T-helper 9 cell (primary cell): ENCODE measurements at places on chromosomes 2 and 18.
A peak's percentile ranks its signal among the peaks of the same experiment; 100 is the strongest.

GRCh38 chr2:66070721-66071602, 364.0 kb upstream of the MEIS1 start:
- DNase-seq = no peak

GRCh38 chr2:175282300-175282699, 100.8 kb upstream of the ATP5MC3 start:
- DNase-seq = no peak

GRCh38 chr2:221999166-221999565, 299.6 kb downstream of the PAX3 start:
- no peak for DNase-seq

DNA sequence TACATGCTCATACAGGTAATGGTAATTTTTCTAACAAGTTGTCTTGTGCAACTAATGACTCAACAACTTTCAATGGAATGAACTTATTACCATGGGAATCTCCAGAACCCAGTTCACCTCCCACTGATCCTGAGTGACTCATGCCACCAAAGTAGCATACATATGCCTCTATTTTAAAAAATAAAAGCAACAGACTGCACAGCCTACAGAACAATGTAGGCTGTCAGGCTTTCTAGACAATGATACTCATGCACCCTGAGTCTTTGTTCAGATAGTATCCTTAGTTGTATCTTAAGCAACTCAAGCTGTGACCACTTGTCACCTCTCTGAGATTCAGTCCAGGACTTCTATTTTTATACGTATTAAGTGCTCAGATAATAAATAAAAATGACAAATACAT, 531.0 kb upstream of the SETBP1 start:
- no peak for DNase-seq

- no peak for DNase-seq
These were observed 150.9 kb downstream of the METTL4 start for GRCh38 chr18:2420367-2420766.

GRCh38 chr2:137857881-137858280, 106.4 kb upstream of the HNMT start:
- no peak for DNase-seq

GRCh38 chr18:2846636-2847316, at the start of gene EMILIN2:
Gene EMILIN2 (plus strand): TSS chr18:2847006. CDS start chr18:2847189, 183 bp downstream.
- peak; percentile 26 for DNase-seq

GRCh38 chr2:98975611-98976010, 39.6 kb upstream of the CRACDL start:
- no peak for DNase-seq

- no peak for DNase-seq
These were observed 59.8 kb upstream of the CHRNA1 start for GRCh38 chr2:174824068-174824467.

DNA sequence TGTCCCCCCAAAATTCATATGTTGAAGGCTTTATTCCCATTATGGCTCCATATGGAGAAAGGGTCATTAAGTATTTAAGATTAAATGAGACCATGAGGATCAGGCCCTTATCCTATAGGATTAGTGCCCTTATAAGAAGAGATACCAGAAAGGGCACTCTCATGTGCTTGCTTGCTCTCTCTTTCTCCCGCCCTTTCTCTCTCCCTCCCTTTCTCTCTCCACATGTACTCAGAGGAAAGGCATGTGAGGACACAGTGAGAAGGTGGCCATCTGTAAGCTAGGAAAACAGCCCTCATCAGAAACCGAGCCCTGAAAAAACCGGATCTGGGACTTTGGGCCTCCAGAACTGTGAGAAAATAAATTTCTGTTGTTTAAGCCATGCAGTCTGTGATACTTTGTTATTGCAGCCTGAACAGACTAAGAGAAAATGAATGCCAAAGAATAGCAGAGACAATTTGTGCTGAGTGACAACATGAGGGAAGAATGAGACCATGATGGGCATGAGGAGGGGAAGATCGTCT, 300.0 kb upstream of the SLC39A10 start:
- DNase-seq = no peak

DNA sequence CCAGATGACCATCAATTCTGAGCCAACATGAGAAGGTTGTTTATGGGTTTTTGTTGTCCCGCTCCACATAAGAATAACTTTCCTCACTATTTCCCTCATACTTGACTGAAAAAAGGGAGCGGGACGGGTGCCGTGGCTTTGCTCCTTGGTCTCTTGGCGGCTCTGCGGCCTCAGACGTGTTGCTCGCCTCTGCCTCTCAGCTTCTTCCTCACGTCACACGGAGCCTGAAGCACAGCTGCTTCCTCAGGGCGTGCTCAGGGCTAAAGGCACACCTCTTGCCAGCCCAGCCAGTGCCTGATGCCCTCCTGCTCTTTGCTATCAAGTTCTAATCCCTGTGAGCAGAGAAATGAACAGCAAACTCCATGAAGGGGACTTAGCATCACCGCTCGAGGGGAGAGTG, 17.9 kb upstream of the ID2 start:
- DNase-seq = no peak

DNA sequence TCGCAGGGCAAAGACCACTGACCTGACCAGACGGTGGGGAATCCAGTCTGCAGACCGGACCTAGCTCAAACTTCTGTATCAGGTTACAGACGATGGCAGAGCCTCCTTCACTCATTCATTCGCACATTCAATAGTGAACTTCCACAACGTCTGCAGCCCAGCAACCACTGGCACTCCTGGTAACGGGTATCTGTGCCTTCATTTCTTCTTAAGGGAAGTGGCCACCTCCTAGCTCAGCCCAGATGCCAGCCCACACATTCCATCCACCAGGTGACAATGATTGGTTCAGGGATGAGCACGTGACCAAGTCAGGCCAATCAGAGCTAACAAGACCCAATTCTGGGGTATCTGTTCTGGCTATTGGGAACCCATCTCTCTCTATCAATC, 15.9 kb upstream of the ARMC9 start:
- no peak for DNase-seq

DNA sequence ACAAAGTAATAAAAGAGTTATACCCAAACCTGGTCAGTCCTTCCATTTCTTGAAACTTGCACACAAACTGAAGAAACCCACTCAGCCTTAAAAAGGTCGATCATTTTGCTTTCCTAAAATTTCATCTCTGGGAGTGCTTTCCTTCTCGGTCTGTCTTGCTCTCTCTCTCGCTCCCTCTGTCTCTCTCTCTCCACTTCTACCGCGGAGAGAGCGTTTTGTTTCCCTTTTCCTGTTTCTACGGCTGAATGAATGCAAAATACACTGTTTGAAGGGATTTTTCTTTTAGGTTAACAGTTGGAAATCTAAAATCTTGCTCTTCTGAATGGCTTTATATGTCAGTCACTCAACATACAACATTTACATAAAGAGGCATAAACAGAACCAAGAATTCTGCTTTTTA, 424.2 kb downstream of the TGIF1 start:
- no peak for DNase-seq

- no peak for DNase-seq
These were observed 75.4 kb downstream of the FHOD3 start for GRCh38 chr18:36372903-36373311.

- no peak for DNase-seq
These were observed 42.4 kb upstream of the IGFBP2 start for GRCh38 chr2:216590780-216591179.

DNA sequence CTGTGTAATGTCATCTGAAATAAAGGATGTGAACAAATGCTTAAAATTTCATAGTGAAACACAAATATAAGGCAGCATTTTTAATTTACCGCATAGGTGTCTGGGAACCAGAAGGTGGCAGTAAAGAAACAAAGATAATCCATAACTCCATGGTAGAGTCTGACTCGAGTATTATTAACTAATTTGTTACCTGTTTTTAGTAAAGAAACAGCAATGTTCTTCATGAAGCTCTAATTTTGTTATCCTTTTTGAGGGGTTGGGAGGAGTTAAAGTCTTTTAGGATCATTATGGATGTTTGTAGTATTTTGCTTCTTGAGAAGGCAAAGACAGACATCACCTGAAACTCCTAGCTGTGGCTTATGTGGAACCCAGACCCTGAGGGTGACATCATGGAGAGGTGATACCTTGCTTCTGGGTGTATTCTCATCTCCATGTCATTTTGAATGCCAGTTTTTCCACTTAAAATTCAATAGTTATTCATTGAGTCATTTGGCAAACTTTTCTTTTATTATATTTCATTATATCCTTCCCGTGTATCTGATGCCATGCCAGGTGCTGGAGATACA, 286.2 kb upstream of the EPAS1 start:
- DNase-seq = no peak

DNA sequence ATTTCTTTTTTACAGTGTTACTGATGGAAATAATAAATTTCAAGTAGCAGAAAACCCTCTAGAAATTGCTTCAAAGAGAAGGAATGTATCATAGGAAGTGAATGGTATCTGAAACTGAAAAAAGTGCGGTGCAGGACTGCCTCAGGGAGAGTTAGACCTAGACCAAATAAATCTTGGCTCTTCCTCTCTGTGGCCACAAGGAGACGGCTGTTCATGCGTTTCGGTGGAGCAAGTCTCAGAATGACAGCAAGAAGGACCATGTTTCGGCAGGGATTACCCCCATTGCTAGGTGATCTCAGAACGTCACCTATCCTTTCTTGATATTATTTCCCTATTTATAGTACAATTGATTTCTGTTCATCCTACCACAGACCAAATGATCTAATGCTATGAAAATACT, 522.3 kb downstream of the SOX11 start:
- DNase-seq = no peak

GRCh38 chr18:25470062-25470461, 118.1 kb upstream of the ZNF521 start:
- no peak for DNase-seq

DNA sequence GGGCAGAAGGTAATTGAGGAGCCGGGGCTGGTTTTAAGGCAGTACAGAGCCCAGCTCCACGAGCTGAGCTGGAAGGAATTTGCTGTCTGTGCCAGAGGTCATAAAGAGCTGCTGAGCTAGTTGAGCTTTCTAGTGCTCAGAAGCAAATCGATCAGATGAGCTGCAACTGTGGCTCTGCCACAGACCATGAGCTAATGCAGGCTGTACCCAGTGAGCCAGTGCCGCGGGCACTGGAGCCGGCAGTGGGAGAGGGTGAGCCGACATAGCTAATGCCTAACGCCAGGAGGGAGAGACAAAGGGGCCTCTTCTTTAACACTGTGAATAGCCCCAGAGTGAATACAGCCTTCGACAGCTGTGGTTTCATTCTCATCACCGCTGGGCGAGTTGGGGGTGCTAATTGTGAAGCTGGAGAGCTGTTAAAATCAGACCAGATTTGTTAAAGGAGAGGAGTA, 410.1 kb upstream of the TCF4 start:
- no peak for DNase-seq

DNA sequence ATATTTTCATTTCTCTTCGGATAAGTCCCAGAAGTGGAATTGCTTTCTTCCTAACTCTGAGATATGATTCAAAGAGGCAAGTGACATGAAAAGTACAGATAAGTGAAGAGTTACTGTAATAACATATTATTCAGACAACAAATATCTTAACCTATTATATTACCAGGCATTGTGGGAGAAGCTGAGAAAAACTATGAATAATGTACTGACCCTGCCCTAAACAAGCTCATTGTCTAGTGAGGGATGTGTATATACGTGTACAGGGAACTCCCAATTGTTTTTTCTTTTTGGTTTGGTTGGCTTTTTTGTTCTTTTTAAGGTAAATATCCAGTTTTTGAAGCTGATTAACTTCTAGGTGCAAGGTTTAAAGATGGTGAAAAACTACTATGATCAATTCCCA, 26.5 kb downstream of the NCKAP1 start:
- DNase-seq = no peak

- DNase-seq = no peak
These were observed 3.2 kb downstream of the CFLAR start for GRCh38 chr2:201118961-201119854.

DNA sequence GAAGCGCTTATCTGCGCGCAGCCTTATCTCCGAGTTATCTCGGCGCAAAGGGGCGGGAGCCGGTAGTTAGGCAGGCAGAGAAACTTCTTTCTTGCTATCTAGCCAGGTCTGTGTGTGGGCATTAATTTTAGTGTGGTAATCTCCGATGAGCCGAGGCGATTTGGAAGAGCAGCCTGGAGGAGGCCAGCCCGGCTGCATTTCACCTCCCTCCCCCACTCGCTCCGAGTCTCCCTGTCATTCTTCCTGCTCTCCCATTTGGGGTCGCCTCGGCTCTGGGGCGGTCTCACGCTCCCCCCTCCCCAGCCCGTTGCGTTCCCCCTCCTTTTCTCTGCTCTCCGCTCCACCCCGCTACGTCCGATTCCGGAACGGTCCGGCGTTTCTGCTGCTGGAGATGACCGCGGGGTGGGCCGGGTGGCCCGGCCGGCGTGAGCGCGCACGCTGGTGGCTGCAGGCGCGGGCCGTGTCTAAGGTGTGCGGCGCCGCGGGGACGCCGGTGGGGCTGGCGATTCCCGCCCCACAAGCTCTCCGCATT, 566 bp downstream of the GATA6 start:
- no peak for DNase-seq

GRCh38 chr2:10787176-10787968, 25.2 kb downstream of the PDIA6 start:
- DNase-seq = peak; percentile 14

DNA sequence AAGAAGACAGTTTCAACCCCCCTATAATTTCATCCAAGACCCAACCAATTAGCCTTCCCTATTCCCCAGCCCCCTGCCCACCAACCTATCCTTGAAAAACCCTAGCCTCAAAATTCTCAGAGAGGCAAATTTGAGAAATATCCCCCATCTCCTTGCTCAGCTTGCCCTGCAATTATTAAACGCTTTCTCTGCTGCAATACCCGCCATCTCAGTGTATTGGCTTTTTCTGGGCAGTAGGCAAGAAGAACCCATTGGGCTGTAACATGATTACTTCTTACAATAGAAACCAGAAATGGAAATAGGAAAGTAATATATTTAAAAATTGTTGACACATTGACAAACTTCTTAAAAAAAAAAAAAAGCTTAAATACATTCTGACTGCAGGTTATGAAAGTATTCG, 140.6 kb upstream of the CCDC150 start:
- no peak for DNase-seq

DNA sequence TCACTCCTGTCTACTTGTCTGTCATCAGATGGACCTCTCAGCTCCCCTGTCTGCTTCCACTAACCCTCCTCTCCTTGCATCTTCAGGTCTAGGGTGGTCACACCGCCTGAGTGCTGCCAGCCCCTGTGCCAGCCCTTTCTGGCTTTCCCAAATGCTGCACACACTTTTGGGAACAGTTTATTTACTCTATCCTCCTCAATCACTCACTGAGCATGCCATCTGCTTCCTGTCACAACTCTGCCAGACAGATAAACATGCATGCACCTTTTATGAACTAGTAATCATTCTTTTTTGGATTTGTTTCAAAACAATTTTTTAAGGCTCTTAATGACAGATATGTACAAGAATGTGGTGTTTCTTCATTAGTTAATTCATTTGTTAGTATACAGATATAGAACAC, 56.3 kb upstream of the CCDC195 start:
- DNase-seq = no peak

- no peak for DNase-seq
These were observed 21.6 kb upstream of the ZNF521 start for GRCh38 chr18:25373432-25374179.

GRCh38 chr2:197879812-197880408, 75.5 kb downstream of the PLCL1 start:
- DNase-seq = no peak

GRCh38 chr2:22450831-22451230, 934.1 kb upstream of the KLHL29 start:
- no peak for DNase-seq

GRCh38 chr2:12881952-12882351, 165.2 kb downstream of the TRIB2 start:
- no peak for DNase-seq
